Stimulated activated CD4-positive, alpha-beta T cell treated with anti-CD3 and anti-CD28 coated beads, Interleukin-15, amount 100 ng/mL, for 1 hour (primary cell): ENCODE measurements at places on chromosomes 7 and 10.
A peak's percentile ranks its signal among the peaks of the same experiment; 100 is the strongest.

- DNase-seq, result peak; percentile 28
These were observed 65.3 kb downstream of the PDIA4 start for GRCh38 chr7:148962823-148963582.

DNA sequence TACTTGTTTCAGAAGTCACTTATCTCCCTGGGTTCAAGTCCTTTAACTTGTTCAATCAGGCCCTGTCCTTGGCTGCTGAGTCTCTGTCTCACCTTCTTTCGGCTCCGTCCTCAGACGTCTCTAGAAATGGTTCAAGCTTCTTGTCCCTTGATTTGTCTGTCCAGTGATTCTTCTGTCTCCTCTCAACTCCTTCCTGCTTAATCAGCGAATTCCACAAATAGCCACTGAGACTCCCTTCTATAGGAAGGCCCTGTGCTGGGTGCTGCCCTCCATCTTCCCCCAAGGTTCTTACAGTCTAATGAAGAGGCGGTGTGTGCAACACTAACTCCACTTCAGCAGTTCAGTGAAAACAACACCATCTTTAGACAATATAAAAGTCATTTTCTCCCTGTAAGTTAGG, 12.7 kb downstream of the FAM241B start:
- no peak for DNase-seq

GRCh38 chr10:124518366-124518765, 56.7 kb downstream of the LHPP start:
- no peak for DNase-seq

DNA sequence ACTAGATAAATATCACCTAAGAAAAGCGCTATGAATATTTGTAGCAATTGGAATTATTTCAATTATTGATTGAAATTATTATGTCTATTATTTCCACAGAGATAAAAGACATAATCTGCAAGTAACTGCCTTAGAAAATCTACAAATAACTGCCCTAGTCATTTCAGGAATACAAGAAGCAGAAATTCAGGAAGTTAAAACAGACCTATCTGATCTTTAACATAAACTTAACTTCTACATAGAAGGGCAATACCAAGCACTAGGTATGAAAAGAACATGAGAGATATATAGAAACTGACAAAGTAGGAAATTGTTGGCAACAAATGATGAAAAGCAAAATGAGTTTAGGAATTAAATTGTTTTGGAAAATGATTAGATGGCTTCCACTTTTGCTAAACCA, 31.8 kb upstream of the AKR1B10 start:
- DNase-seq, result no peak

DNA sequence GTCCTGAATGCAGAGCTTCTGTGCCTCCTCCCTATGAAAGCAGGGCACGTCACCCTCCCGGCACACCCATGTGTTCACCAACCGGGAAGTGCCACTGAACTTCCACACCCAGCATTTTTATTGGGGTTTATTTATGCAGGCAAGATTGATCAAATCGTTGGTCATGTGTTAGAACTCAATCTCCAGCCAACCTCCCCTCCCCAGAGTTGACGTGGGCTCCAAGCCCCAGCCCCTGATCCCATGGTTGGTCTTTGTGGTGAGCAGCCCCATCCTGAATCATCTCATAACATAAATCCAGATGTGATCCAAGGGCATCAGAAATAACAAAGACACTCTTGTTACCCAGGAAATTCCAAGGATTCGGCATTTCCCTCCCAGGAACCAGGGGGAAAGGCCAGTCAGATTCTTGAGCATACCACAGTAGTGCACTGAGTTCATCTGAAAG, 151.2 kb downstream of the TPST1 start:
- no peak for DNase-seq

DNA sequence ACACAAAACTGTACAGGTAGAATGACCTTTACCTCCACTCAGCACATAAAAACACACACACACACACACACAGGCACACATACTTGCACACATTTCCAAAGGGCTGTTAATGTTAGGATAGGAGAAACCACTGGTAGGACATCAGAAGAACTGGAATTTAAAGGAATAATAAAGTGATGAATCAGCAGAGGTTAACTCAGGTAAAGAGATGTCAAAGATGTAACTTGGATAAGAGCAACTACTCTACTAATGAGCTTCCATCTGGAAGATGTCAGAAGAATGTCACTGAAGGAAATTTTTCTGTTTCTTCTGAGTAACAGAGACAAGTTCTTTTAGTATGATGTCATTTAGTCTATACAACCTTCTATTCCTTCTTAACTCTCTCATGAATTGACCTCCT, 26.4 kb upstream of the GPR37 start:
- no peak for DNase-seq

DNA sequence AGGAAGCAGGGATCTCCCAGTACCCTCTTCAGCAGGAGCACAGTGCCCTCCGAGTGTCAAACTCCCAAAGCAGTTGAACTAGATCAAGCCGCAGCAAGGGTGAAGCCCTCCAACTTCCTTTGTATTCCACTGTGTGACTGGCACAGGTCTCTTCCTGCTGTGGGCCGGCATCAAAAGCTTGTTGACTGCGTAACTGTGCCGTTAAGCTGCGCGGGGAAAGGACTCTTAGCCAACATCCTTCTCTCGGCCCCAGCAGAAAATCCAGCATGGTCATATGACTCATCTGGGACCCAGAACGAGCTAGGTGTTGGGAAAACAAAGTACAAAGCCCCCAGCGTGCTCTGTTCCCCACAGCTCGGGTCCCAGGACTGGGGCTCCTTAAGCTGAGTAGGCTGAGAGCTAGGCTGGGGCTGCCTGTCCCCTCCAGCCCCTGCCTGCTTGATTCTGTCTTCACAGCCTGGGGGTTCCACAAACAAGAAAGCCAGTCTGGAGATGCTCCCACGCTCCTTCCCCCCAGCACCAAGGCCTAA, 52.2 kb downstream of the COL17A1 start:
- no peak for DNase-seq

DNA sequence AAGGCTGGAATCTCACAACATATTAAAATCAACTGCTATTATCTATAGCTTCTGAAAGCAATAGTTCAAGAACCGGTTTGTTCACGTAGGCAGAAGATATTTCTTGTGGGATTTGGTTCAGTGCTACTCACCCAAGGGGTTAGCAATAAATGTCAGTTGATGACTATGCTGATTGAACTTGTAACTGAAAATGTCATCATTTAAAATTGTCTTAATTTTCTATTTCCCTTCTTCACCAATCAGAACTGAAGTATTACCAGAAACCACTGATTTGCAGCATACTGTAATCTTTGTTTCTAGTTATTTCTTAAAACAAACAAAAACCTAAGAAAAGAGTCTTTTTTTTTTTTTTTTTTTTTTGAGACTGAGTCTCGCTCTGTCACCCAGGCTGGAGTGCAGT, 46.1 kb downstream of the CPEB3 start:
- no peak for DNase-seq

DNA sequence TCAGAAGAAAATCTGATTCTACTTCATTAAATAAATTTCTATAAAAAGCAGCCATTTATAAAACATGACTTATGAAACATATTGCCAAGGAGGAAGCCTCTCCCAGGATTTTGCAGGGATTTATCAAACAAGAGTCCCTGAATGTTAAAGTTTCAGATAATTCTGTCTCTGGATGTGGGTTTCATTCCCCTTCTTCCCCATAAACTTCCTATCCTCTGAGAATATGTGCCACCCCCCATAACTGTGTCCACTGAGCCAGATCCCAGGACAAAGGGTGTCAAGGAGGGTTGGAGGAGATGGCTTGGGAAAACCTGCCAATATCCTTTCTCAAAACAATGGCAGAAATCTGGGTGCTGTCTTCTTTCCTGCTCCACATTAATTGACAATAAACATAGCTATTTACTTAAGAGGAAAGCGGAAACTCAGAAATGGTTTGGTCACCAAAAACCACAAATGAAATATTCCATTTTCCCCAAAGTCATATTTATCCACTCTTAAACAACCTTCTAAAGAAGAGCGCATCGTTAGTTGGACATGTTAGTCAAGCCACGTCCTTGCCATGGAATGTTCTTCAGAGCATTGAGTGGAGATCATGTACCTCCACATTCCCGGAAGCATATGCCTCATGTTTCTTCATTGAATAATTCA, 54.3 kb upstream of the AKR1E2 start:
- DNase-seq, result no peak

- no peak for DNase-seq
These were observed 10.6 kb downstream of the RPA3 start for GRCh38 chr7:7707806-7708205.

DNA sequence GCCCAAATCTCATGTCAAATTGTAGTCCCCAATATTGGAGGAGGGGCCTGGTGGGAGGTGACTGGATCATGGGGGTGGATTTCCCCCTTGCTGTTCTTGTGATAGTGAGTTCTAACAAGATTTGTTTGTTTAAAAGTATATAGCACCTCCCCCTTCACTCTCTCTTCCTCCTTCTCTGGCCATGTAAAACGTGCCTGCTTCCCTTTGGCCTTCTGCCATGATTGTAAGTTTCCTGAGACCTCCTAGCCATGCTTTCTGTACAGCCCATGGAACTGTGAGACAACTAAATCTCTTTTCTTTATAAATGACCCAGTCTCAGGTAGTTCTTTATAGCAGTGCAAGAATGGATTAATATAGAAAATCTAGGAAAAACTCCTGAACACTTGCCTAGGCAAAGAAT, 202.1 kb upstream of the SLC26A5 start:
- DNase-seq, result no peak

- no peak for DNase-seq
These were observed 33.4 kb upstream of the ABLIM1 start for GRCh38 chr10:114691442-114691941.

GRCh38 chr7:75854233-75854632, 24.6 kb upstream of the RHBDD2 start:
- DNase-seq, result no peak

- no peak for DNase-seq
These were observed 266.7 kb downstream of the RNLS start for GRCh38 chr10:88316292-88316861.

DNA sequence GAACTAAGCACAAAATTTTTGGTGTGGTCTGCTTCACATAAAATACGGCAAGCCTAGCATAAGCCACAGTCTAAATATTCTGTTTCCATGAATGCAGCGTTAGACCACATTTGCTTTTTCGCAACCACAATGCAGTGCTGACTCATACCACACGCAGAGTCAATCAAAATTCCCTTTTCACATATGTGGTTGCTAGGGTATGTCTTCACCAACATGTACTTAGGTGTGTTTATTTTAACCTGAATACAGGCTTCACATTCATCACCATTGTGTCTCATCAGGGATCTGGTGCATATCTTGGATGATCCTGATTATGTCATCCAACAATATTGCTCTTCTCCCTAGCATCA, 90.8 kb downstream of the CHN2 start:
- no peak for DNase-seq

DNA sequence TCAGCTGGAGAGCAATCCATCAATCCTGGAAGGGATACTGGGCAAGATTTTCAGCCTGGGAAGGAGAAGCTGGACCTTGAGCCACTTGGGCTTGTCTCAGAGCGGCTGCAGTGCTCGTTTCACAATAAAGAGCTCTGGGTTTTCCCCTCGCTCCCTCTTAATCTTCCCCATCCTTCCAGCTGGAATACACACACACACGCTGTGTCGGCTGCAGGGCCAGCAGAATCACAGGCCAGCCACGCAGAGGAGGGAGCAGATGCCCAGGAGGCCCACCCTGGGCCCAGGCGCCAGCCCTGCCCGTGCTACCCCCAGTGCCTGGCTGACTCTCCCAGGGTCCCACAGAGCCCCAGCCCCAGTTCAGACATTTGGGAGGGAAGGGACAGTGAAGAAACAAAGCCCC, 255.1 kb downstream of the TNS3 start:
- no peak for DNase-seq

- DNase-seq, result no peak
These were observed 36.4 kb upstream of the DNAJB6 start for GRCh38 chr7:157300369-157300825.

GRCh38 chr10:91742229-91742628, 56.0 kb upstream of the TNKS2 start:
- DNase-seq, result no peak

GRCh38 chr10:71075086-71075758, 137.1 kb upstream of the UNC5B start:
- DNase-seq, result no peak

DNA sequence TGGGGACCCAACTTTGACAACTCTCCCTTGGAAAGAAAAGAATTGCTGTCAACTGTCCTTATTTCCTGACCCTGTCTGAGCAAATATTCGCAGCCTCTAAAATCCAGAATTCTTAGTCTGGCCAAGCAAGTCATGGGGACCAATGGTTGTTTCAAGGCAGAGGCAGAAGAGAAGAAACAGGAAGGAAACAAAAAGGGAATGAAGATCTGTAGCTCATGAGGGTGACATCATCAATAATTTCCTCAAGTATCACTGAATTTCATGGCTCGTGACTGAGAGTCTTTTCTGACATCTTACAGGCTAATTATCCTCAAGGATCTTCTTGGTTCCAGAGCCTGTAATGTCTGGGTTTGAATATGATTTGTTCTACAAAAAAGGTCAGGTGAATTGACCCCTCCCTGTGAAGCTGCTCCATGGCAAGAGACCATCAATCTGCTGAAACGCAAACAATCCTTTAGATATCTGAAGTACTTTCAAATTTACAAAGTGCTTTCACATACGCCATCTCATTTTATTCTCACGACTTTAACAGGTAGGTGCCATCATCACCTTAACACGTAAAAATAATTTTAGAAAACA, 5.8 kb downstream of the CDK6 start:
- no peak for DNase-seq

- DNase-seq, result no peak
These were observed 28.7 kb downstream of the PNPLA8 start for GRCh38 chr7:108497082-108497725.

GRCh38 chr7:155337946-155338631, 40.4 kb downstream of the INSIG1 start:
- DNase-seq, result no peak
